ENCODE measurements at places on chromosomes 3 and 15.

- peak; percentile 87 for DNase-seq
Measured at GRCh38 chr3:124952282-124952855, 17.8 kb upstream of the MUC13 start.

DNA sequence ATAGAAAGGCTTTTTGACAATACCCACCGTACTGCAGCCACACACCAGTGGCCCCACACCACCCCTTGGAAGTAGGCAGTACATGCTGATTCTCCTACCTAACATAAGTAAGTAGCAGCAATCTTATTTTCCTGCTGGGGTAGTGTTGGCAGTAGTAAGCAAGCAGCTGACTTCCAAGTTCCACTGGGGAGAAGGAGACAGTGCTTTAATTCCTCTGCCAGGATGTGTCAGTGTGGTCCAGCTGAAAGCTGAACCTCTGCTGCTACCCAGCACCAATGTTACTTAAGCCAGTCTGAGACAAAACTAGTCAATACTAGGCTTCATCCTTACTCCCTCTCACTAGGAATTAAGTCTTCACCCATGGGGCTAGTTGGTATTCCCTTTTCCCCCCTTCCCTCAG is 74.7 kb downstream of the DZIP3 start:
- no peak for DNase-seq

DNA sequence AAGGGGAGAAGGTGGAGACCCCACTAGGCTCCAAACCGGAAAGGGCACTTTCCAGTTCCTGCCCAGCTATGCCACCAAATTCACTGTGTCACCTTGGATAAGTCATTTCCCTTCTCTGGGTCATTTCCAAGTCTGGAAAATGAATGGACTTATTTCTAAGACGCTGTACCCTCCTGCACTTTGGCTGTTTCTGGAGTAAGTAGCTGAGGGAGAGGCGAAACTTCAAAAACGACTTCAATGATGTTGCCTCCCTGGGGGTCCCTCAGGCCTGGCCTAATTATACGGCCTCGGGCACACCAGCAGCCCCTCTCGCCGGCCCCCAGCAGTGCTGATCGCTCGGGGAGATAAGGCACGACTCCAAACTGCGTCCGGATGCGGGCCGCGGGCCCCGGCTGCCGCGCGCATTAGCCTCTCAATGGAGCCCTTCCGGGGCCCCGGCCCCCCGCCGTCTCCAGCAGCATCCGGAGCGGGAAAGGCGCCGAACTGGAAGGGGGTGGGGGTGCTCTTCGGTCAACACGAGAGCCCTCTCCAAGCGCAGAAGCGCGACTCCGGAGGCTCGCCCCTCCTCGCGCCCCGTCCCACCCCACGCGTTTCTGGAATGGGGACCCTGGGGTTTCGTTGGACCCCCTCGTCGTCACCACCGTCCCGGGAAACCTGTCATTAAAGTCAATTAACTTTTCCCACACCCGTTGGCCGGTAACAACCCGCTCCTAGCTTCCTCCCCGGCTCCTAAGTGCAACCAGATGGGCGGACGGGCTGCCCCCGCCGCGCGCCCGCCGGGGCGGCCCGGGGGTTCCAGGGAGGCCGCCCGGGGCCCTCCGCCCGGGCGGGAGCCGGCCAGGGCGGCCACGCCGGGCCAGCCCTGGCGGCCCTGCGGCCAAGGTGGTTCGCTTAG is 4.8 kb downstream of the HES1 start:
- DNase-seq, result no peak

- DNase-seq, result peak; percentile 21
Measured at GRCh38 chr3:87260270-87260669, 16.1 kb downstream of the POU1F1 start.

- DNase-seq, result no peak
Measured at GRCh38 chr15:40968290-40969085, 15.2 kb downstream of the CHAC1 start.

DNA sequence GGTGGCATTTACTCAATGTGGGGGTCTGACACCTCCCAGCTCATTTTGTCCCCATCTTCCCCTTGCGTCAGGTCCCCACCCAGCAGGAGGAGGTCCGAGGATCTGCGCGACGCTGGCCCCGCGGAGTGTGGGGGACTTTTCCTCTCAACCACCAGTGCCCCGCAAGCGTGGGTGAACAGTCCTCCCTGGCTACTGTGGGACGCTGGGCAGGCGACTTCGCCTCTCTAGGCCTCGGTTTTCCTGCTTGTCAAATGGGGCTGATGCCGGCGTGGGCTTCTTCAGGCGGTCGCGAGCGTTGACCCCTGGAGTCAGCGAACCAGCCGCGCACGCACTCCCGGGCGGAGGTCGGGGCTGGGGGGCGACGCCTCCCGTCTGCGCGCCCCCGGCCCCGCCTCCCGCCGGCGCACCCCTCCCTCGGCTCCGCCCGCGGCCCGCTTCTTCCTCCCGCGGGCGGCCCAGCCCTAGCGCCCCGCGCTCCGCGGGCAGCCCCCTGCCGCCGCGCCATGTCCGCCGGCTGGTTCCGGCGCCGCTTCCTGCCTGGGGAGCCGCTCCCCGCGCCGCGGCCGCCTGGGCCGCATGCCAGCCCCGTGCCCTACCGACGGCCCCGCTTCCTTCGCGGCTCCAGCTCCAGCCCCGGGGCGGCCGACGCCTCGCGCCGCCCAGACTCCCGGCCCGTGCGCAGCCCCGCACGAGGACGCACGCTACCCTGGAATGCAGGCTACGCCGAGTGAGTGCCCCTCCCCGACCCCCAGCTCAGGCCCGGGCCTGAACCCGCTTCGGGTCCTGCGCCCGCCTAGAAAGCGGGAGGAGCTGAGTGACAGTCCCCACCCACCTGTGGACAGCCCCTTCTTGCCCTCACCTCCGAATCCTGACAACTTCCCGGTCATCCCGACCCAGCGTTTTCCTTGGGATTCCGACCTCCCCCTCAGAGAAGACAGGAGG is at the start of gene PPM1M:
PPM1M (plus strand) TSS at position 438 of the 942 bp plus-strand sequence; CDS start at position 504, 66 bp downstream.
- peak; percentile 48 for DNase-seq

GRCh38 chr3:46894256-46894655 is 16.7 kb downstream of the PTH1R start:
- no peak for DNase-seq

DNA sequence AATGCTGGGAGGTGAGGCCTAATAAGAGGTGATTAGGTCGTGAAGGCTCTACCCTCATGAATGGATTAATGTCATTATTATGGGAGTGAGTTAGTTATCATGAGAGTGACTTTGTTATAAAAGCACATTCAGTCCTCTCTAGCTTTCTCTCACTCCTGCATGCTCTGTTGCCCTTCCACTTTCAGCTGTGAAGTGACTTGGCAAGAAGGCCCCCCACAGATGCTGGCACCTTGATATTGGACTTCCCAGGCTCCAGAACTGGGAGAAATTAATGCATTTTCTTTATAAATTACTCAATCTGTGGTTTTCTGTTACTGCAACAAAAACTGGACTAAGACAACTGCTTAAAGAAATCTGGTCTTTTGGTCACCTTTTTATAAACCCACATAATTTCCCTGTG is 144.3 kb downstream of the FBN1 start:
- DNase-seq, result no peak

- no peak for DNase-seq
Measured at GRCh38 chr3:43187836-43188479, 82.1 kb upstream of the POMGNT2 start.

DNA sequence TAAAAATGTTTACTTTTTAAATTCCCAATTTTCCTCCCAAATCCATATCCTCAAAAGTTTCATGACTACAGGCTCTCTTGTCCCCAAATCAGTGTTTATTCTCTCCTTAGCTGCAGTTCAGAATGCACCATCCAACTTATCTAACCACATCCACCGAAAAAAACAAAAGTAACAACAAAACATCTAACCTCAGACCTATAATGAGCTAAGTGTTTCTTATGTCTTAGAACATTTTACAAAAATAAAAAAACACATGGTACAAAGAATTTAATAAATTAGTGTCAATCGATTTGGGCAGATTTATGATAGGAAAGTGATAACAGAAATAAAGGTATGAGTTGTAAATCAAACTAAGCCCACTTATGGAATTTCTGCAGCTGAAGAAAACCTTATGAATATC is 13.6 kb downstream of the SATB1 start:
- no peak for DNase-seq

DNA sequence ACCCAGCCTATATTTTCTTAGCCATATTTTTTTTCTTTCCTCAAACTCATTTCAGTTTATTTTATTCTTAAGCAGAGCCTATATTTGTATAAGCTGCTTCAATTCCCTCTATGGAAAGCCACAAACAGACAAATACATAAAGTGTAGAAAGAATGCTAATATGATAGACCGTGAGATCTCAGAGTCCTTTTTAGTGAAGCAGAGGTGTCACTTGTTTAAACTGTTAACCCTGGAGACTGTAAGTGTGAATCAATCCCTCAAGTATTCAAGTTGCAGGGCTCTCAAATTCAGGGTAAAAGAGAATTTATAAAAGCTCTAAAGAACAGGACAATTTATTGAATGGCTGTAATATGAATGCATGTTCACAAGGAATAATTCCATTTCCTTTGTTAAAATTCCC is 72.2 kb upstream of the BHLHE40 start:
- DNase-seq, result no peak

DNA sequence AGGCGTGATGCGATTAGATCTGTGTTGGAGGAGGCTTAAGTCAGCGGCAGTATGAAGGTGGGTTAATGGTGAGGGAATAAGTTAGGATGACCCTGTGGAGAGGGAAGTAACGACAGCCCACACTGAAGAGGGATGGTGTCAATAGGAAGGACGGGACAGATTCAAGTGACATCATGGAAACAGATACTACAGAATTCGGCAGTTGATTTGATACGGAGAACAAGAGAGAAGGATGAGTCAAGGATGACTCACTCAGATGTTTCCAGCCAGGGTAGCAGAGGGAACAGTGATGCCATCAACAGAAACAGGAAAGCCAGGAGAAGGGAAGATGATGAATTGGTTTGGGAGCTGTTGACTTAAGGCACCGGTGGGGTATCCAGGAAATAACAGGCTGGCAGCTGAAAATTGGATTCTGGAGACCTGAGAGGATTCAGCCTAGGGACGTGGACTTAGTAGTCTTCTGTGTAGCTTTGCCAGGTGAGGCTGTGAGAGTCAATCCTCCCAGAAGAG is 38.0 kb downstream of the SHC4 start:
- DNase-seq, result no peak

DNA sequence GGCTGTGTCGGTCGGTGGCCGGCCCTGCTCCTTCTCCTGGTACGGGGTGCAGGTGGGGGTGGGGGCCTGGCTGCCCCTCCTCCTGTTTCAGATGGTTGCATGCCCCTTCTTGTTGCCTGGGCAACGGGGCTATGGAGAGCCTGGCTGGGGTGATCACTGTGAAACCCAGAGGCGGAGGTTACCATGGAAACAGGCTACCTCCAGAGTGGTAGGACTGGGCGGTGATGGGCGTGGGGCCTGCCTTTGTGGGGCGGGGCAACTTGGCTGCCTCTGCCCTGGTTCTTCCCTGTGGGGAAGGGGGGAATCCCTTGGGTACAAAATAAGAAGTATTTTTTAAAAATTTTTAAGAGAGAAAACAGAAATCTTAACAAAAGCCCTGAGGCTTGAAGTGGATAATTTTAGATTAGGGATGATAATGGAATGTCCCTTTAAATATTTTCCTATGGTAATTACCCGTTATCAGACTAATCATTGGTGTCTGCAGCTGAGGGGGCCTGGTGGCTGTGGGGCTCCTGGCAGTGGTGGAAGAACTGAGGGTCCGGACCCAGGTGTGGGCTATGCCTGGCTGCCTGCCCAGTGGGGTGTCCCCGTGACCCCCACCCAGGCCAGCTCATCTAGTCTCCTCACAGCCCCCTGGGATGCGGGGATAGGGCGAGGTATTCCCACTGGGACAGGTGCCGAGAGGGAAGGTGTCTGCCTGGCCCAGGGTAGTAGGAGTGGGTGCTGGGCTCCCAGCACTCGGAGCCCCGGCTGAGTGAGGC is 32.5 kb downstream of the PLXNA1 start:
- DNase-seq, result no peak

- DNase-seq, result no peak
Measured at GRCh38 chr3:83948771-83949170, 1010.0 kb upstream of the CADM2 start.

GRCh38 chr15:61621865-61622264 is 392.8 kb upstream of the RORA start:
- DNase-seq, result no peak

DNA sequence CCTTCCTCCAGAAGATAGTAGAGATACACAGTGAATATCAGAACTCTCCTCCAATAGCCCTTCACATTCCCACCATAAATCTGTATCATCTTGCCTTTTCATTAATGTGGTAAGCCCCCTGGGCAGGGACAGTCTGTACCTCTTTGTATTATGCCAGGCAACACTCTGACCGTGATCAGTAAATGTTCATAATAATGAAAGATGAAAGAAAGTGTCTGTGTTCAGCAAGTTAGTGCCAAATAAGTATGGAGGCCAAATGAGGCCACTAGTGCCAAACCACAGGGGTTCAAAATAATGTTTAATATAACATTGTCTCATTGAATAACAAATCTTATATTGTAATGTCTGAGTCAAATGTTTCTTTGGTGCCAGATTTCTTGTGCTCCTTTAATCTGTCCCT is 104.3 kb downstream of the CMSS1 start:
- no peak for DNase-seq

GRCh38 chr3:146540236-146540635 is 4.2 kb downstream of the PLSCR1 start:
- DNase-seq, result no peak

GRCh38 chr15:56693761-56694160 is 39.5 kb downstream of the ZNF280D start:
- no peak for DNase-seq

GRCh38 chr15:33160581-33161165 is 33.8 kb downstream of the FMN1 start:
- DNase-seq, result no peak

- peak; percentile 55 for DNase-seq
Measured at GRCh38 chr3:116093374-116093773, 351.9 kb downstream of the LSAMP start.

GRCh38 chr15:80946576-80946975 is 43.0 kb downstream of the MESD start:
- no peak for DNase-seq

- DNase-seq, result peak; percentile 18
Measured at GRCh38 chr15:55007561-55007960, 189.2 kb downstream of the RSL24D1 start.

GRCh38 chr3:149009732-149010131 is 18.4 kb downstream of the GYG1 start:
- peak; percentile 6 for DNase-seq

DNA sequence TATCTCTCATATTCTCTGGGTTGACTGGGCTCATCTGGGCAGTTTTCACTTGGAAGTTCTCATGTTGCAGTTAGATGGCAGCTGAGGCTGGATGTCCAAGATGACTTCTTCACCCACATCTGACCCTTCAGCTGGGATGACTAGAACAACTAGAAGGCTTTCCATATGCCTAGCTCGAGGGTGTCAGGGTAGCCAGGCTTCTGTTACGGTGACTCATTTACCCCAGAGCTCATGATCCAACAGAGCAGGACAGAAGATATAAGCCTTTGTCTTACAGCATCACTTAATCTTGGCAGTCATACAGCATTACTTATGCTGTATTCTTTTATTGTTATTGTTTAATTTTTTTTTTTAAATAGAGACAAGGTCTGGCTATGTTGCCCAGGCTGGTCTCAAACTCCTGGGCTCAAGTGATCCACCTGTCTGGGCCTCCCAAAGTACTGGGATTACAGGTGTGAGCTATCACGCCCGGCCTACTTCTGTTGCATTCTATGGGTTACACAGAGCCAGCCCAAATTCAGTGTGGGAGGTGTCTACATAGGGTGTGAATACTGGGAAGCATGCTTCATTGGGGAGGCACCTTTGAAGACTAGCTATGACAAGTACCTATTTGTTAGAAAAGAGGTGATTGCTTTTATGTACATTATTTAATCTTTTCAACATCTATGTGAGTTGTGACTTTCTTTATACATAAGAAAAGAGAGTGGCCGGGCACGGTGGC is 10.7 kb downstream of the HMCES start:
- no peak for DNase-seq
